ENCODE measurements at places on chromosomes 11 and 22.
A peak's percentile ranks its signal among the peaks of the same experiment; 100 is the strongest.

GRCh38 chr11:10534316-10534715 is 6.7 kb downstream of the RNF141 start:
- DNase-seq: no peak

- DNase-seq: peak; percentile 63
Observed at GRCh38 chr11:114348200-114349191, 51.8 kb downstream of the C11orf71 start.

DNA sequence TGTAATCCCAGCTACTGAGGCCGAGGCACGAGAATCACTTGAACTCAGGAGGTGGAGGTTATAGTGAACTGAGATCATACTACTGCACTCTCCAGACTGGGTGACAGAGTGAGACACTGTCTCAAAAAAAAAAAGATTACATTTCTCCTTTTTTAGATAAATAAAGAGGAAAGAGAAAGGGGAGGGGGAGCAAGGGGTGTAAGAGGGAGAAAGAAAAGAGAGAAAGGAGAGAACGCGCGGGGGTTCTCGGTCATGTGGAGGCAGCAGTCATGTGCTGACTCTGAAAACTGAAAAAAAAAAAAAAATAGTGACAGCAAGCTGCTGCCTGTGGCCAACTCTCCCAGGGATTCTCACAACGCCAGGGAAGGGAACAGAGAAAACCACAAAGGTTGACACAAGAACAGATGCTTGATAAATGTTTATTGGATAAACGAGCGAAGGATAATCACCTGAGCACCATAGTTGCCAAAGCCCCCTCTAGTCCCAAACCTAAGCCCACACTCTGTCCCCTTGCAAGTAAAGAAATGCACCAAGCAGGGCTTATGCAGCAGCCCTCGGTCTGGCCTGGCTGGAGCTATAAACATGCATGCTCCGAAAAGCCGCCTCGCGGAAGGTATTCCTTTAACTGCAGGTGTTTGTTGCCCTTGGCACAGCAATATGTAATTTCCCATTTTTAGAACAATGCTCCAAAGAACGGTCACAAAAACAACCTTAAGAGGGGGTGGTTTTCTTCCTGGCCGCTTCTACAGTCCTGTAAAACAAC is 14.5 kb downstream of the SCGB1A1 start:
- DNase-seq: no peak

DNA sequence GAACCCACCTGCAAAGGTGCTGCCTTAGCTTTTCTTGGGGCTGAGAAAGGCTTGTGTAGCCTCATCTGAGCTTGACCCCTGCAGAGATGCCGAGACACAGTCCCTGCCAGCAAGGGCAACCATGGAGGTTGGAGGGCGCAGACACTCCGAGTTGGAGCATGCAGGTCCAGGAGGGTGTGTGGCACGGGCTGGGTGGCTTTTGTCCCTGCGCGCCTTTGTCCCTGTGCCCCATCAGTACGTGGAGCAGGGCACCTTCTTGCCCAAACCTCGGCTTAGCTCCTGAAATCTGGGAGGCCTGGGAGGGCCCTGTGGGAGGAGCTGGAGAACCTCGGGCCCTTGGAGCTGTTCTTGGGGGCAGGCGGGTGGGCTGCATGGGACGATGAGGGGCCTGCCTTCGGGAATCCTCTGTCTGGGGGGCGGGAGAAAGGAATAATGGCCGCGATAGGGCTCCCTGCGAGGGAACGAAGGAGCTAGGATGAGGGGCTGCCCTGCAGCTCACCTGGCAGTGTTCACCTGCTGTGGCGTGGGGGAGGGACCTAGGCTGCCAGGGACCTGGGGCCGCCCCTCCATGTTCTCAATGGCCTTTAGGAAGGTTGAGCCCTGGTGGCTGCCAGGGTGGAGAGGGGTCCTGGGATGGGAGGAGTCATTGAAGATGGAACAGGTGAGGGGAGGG is 3.4 kb downstream of the BRSK2 start:
- DNase-seq: no peak

GRCh38 chr11:14622223-14622954 is 21.2 kb upstream of the PDE3B start:
- no peak for DNase-seq

- peak; percentile 38 for DNase-seq
Observed at GRCh38 chr11:64449381-64450167, 90.6 kb downstream of the RPS6KA4 start.

GRCh38 chr11:6320411-6321155 is at the start of gene CAVIN3:
CAVIN3 (minus strand) TSS chr11:6320501; CDS start chr11:6320476, 25 bp downstream.
- peak; percentile 93 for DNase-seq

GRCh38 chr11:98600103-98600502 is 420.6 kb upstream of the CNTN5 start:
- DNase-seq: no peak

Data from HCEC 1CT (cell line).